Stimulated activated CD8-positive, alpha-beta memory T cell treated with anti-CD3 and anti-CD28 coated beads, Interleukin-4, amount 100 ng/mL, for 4 hours (primary cell): ENCODE measurements at places on chromosomes 3 and 15.

DNA sequence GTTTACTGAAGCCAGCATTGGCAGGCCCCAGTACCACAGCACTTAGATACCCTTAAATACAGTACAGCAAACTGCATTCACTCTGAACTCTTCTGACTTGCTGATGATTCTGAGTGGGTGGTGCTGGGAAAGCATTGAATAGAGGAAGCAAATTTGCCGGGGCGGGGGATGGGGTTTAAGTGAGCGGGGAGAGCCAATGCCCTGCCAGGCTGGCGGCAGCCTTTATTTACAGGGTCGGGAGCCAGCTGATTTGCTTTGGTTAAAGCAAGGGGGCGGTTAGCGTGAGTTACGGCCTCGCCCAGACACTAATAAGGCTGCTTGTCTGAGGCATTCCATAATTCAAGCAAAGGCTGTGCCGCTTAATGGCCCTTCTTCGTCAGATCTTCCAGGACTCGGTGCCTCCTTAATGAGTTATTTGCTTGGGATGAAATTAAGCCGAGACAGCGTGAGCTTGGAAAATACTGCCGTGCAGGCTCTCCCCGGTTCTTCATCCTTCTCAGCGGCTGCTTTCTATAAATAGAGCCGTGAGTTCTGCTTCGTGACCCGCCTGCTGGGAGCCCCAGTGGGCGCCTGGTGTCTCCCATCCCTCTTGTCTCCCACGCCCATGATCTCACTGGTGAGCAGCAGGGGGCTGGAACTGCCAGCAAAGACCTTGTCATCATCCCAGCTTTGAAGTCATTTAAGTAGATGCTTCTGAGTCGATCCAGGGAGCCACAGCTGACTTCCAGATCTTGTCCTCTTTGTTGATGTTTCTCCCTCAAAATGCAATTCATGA lies 25.8 kb downstream of the SPSB4 start:
- DNase-seq: no peak

DNA sequence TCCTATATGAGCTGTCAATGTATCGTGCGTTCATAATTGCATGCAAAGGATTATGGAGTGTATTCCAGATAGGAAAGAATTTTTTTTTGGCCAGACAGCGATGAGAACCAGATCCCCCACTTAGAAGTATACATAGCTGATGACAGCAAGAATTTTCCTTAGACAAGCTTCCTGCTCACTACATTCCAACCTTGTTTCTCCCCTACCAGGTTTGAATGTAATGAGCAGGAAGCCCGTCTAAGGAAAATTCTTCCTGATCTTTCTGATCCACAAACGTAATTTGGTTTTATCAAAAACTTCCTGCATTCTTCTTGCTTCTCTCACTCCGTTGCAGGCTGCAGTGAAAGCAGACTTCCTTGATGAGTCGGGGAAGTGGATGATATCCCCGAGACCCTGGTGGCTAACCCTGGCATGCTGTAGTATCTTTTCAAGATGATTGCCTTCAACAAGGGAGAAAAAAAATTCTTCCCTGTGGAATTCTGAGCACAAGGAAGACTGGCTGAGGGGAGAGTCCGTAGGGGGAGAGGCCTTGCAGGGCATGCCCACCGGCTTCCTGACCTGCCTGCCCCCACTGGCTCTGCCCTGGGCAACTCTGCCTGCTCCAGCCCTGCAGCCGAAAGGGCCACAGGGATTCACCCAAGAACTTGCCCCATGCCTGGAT lies 243.1 kb downstream of the TLE3 start:
- no peak for DNase-seq

DNA sequence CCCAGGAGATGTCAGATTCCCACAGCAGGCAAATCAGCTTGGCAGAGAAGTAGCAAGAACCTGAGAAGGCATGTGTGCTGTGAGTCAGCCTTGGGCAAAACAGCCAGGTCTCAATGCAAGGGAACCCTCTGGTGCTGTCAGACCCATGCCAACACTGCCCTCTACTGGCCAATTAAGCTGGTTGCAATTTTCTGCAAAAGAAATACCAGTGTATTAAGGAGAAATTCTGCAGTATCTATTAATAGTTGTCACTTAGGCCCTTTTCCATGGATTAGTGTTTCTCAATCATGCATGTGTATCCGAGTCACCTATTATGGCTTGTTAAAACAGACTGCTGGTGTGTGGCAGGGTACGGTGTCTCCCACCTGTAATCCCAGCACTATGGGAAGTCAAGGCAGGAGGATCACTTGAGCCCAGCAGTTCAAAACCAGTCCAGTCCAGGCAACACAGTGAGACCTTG lies 26.2 kb downstream of the MAP4 start:
- peak; percentile 41 for DNase-seq

DNA sequence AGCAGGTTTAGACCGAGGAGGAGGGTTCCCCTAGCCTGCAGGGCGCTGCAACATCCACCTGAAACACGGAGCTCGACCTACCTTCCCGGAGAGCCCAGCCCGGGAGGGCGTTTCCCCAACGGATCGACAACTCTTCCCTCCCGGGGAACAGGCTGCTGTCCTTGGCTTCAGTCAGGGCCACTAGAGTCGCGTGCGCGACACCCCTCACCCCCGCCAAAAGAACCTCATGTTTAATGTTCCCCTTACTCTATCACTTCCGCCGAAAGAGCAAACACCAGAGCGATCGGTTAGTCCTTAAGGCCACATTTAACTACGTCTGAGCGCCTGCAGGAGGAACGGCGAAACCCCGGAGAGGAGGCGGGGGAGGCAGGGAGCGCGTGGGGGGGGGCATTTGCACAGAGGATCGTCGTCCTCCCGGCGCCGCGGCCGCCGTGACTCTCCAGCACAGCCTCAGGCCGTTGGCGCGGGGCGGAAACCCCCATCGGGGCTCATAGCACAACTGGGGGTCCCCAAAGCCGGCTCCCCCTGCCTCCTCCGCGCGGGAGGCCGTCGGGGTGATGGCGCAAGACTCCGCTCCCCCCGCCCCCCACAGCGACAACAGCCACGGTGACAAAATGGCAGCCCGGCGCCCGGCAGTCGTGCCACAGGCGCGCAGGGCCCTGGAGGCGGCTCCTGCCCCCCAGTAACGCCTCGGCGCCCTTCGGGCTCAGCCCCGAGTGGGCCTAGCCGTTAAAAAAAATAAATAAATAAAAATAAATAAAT lies 3.2 kb downstream of the ANP32A start:
- DNase-seq: peak; percentile 61

GRCh38 chr15:60471314-60471713 lies 7.6 kb downstream of the ICE2 start:
- DNase-seq: no peak

DNA sequence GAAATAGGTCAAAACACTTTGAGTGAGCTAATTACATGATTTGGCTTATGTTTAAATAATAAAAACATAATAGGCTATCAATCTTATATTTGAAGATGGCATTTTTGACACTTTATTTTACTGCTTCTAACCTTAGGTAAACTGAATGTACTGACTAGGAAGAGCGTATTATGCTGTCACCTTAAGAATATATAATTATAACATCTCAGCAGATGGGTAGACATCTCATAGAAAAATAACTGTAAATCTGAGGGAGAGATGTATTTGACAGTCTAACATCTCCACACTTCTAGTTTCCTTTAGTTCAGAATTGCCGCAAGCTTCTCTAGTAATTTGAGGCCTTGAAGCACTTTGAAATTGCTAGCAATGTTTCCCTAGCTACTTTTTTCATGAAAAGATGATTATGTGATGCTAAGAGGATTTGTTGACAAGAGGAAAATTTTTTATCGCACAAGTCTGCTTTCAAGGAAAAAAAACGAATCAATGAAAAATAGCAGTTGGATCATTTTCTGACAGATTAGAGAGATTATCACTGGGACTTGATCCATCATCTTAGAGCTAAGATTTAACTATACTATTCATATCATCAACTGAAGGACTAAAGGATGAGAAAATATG lies 238.2 kb upstream of the NAALADL2 start:
- DNase-seq: no peak

DNA sequence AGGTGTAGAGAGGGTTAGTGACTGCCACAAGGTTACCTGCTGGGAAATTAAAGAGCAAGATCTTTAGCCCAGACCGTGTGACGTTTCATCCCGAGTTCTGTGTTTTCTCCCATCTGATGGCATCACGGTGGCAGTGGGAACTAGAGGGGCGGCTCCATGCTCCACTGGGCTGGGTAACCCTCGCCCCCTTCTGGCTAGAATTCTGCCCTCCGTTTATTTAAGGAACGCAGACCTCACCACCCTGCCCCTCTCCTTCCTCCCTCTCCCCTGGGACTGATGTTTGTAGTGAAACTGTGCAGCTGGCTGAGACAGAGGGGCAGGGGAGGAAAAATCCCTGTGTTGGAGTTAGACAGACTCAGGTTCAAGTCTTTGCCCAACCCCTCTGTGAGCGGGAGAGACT lies 65.6 kb downstream of the ITGA11 start:
- no peak for DNase-seq

GRCh38 chr3:191120447-191121298 lies 78.4 kb upstream of the OSTN start:
- no peak for DNase-seq

DNA sequence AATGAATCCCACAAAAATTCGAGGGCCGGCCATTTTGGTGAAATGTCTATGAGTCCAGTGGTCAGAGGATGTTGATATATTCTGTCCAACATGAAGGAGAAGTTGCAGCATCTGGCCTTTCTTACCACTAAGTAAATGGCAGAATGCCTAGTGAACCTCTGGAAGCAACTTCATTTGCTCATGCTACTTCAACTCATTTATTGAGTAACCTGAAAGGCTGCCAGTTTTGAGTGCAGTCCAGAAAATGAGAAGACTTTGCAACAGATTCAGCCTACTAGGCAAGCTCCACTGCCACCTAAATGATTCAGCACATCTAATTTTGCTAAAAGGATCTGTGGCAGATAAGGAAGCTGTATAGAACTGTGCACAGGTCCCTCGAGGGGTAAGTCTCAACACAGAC lies 265.0 kb downstream of the OPA1 start:
- no peak for DNase-seq

- DNase-seq: no peak
Measured at GRCh38 chr3:169660709-169661360, 2.7 kb downstream of the MECOM start.

- no peak for DNase-seq
Measured at GRCh38 chr15:78243058-78243457, 8.7 kb upstream of the ACSBG1 start.

- DNase-seq: no peak
Measured at GRCh38 chr15:57522148-57522547, 69.6 kb upstream of the MYZAP start.

DNA sequence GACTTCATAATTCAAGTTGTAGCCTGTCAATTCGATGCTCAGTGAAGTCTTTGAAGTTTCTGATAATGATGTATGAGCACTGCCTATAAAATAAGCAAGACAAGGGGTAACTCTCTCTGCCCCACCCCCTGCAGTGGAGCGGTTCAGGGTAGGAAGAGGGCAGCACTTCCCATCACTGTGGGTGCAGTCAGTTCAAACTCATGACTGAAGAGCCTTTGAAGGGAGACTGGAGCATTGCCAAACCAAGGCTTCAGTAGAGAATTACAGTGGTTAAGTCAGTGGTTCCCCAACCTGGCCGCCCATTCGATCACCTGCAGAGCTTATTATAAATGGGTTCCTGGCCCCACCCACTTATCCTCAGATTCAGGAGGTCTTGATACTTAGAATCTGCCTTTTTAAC lies 190.6 kb downstream of the SHQ1 start:
- DNase-seq: peak; percentile 1

DNA sequence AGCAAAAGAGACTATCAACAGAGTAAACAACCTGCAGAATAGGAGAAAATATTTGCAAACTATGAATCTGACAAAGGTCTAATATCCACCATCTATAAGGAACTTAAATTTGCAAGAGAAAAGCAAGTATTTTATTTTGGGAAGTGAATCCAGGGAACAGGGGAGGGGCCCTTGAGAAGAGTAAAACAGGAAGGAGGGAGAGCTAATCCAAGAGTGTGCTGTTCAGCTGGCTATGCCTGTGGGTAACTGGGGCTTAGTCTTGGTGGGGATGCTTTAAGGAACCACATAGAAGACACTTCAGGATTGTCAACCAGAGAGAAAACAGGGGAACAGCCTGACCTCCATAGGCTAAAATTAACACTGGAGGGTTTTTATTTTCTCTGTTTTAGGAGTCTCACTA lies 3.9 kb upstream of the HHLA2 start:
- DNase-seq: no peak

GRCh38 chr15:60913900-60914299 lies 315.2 kb downstream of the RORA start:
- DNase-seq: no peak

- no peak for DNase-seq
Measured at GRCh38 chr15:48266024-48266689, 60.1 kb downstream of the SLC12A1 start.

- DNase-seq: no peak
Measured at GRCh38 chr15:41581110-41581509, 22.1 kb downstream of the TYRO3 start.

- no peak for DNase-seq
Measured at GRCh38 chr3:127418560-127419147, 130.8 kb upstream of the PRR20G start.

DNA sequence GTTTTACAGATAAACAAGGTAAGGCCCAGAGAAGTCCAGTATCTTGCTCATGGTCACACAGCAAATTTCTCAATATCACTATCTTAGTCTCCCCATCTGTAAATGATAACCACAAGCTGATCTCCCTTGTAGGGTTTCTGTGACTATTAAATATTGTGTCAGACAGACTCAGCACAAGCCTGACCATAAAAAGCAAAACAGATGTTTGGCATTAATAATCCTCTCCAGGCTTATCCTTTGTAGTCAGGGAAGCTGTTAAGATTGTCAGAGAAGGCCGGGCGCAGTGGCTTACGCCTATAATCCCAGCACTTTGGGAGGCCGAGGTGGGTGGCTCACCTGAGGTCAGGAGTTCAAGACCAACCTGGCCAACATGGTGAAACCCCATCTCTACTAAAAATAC lies 173.2 kb upstream of the PRICKLE2 start:
- no peak for DNase-seq

DNA sequence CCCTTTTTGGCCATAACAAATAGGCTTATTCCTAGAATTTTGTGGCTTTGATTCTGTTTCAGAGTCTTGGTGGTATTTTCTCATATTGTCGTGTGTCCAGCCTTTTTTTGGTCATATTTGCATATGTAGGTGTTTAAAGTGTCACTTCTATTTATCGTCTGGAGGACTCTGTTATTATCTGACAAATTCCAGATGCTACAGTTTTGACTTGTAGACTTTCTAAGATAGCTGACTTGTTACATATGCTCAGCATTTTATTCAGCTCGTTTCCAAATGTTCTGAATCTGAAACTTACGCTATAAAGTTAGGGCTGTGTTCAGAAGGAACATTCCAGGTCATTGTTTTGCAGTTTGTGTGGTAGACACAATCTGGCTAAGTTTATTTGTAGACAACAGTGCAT lies 1.9 kb downstream of the PPP4R2 start:
- no peak for DNase-seq

GRCh38 chr3:138092023-138092422 lies 23.4 kb downstream of the DZIP1L start:
- no peak for DNase-seq
